ENCODE measurements at places on chromosomes 2 and 18. TPM values are rescaled to one million over a fixed set of nuclear protein-coding genes. Genes with fewer than 3 reads are reported as not detected.
A peak's percentile ranks its signal among the peaks of the same experiment; 100 is the strongest.

DNA sequence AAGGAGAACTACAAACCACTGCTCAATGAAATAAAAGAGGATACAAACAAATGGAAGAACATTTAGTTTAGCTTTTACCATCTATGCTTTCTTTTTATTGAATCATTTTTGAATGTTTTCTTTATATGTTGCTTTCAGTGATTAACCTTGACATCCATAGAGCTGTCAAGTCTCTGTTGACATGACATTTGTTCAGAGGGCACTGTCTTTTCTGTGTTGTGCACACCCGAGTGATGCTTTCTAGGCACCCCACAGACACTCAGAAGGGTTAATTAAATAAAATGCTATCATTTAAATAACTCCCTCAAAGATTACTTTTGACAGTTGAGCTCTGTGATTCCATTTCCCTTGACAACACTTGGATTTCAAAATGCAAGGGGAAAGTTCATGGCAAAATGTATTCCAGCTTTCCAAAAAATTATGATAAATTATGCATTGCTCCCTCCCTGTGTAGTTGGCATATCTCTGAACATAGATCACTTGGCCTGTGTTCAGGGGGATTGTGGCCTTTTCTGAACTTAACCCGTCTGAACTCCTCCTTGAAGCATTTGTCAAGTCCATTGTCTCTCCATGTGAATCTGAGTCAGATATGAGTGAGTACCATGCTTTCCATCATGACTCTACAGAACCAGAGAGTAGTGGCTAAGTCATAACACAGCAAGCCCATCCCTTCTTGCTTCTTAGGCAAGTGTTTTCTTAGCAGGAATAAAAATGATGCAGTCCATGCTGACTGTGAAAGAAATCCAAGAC, 372.6 kb downstream of the RPRM start:
- no peak for DNase-seq

GRCh38 chr2:236338495-236339184, 74.4 kb upstream of the ASB18 start:
- no peak for DNase-seq

GRCh38 chr2:158127380-158127804, 25.7 kb downstream of the UPP2 start:
- DNase-seq: no peak

GRCh38 chr18:7755753-7756475, 188.8 kb downstream of the PTPRM start:
- DNase-seq: no peak

DNA sequence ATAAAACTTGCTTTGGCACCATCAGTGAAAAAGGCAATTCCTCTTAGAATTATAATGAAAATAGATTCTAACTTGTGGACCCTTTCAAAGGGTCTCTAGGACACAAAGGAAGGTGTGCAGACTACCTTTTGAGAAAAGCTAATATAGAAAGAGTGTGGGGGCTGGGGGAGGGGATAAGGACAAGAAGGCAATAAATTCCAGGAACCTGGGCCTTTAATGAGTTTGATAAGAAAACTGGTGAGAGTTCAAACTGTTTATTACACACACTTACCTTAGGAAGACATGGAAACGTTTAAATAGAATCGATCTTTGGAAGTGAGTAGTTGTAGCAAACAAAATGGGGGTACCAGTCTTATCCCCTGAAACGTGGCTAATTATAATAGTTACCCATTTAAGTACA, 39.6 kb upstream of the PGAP1 start:
- no peak for DNase-seq

DNA sequence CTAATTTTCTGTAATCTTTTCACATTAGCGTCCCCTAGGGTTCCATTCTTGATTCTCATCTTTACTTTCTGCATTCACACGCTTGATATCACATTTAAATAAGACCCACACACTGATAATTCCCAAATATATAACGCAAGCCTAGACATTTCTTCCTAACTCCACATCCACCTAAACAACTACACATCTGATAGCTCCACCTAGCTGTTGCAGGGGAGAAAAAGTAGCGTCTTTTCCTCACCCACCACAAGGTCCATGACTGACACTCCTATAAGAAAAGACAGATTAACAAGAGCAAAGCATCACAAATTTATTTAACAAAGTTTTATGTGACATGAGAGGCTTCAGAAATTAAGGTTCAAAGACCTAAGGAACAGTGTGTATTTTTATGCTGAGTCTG, 862.2 kb upstream of the DDX18 start:
- no peak for DNase-seq

GRCh38 chr2:184394642-184395041, 203.7 kb upstream of the ZNF804A start:
- no peak for DNase-seq

GRCh38 chr2:62267696-62268095, 71.8 kb downstream of the B3GNT2 start:
- DNase-seq: no peak

- DNase-seq: no peak
Measured at GRCh38 chr2:171315781-171316180, 118.0 kb downstream of the METTL8 start.

DNA sequence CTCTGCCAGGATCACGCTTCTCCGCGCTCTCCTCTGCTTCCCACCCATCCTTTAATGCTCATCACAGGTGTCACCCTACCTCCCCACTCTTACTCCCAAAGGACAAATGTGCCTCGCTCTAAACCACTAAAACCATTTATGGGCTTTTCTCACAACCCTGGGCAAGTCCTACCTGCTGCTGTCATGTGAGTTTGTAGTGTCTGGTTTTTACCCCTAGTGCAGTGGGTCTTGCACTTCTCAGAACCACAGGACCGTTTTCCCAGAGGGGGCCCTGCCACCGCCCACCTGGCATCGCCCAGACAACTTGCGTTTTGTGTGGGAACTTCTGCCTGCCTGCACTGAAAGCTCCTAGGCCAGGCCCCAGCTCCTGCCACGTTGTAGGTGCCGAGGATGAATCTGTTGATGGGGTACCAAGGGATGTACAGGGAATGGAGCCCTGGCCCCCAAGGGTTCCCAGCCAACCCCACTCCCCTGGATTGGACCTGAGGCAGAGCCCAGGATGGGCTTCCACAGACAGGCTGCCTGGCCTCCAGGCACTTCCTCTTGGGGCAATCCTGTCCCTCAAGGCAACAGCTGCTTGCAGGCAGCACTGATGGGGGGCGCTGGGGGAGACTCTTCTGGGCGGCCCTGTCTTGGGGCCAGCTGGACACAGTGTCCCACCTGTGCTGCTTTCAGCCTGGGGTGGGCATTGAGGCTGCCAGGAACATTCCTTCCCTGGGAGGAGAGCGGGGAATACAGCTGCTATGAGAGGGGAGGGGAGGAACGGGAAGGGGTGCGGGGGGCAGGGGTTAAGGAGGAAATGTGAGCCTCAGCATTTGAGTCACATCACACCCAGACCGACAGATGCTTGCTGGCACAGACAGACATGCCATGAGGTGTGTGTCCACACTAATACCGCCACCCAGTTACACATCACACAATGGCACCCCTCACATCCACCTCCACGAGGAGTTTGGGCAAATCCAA, 176.3 kb downstream of the ZFP36L2 start:
- DNase-seq: peak; percentile 52

- DNase-seq: no peak
Measured at GRCh38 chr2:134217924-134218323, 35.9 kb upstream of the MGAT5 start.

The HOXD1 gene
- total RNA-seq: 2.2 TPM

The TRIM54 gene
- 0.39 TPM for total RNA-seq

The EGR4 gene
- not detected for total RNA-seq

The DYNAP gene
- total RNA-seq: not detected

The C2orf81 gene
- 1.4 TPM for total RNA-seq

The REG3G gene
- total RNA-seq: 0.71 TPM
